Central memory CD8-positive, alpha-beta T cell (primary cell): ENCODE measurements at places on chromosomes 13 and 19.

- no peak overlapping the region for H3K27ac ChIP-seq
- no peak overlapping the region for H3K4me3 ChIP-seq
- no peak for DNase-seq
- H3K4me1 ChIP-seq: no peaks in the 10 kb centered on the region
- no peaks in the 10 kb centered on the region for H3K27me3 ChIP-seq
Measured at GRCh38 chr19:3528539-3529211, 10.3 kb upstream of the TEKTIP1 start.

DNA sequence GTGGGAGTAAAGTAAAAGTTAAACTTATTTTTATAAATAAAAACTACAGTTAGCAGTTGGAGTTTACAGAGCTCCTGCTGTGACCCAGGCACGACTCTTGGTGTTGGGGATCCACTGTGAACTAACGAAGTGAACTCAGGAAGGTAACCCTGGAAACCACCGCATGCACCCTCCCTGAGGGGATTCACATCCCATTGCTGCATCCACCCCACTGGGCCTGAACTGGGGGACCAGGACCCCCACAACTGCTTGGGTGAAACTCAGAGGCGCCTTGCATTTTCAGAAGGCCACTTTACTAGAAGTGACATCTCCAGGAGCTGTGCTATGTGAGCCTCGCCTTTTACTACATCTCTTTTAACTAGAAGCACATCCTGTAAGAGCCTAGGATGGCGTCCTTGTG is 166.4 kb downstream of the TEX29 start:
- no peak overlapping the region for H3K4me3 ChIP-seq
- no peak for DNase-seq
- no peaks in the 10 kb centered on the region for H3K4me1 ChIP-seq
- no peaks in the 10 kb centered on the region for H3K36me3 ChIP-seq

- no peaks in the 10 kb centered on the region for H3K27me3 ChIP-seq
- H3K27ac ChIP-seq: no peak overlapping the region
- no peaks in the 10 kb centered on the region for H3K4me1 ChIP-seq
- no peaks in the 10 kb centered on the region for H3K36me3 ChIP-seq
- H3K4me3 ChIP-seq: no peak overlapping the region
- no peak for DNase-seq
Measured at GRCh38 chr13:96822895-96823294, 171.4 kb downstream of the OXGR1 start.

- H3K27me3 ChIP-seq: peaks cover 9% of the 10 kb centered on the region
- H3K4me3 ChIP-seq: no peak overlapping the region
- DNase-seq: no peak
- peaks cover 9% of the 10 kb centered on the region for H3K4me1 ChIP-seq
Measured at GRCh38 chr13:46982856-46983582, 86.2 kb upstream of the HTR2A start.

DNA sequence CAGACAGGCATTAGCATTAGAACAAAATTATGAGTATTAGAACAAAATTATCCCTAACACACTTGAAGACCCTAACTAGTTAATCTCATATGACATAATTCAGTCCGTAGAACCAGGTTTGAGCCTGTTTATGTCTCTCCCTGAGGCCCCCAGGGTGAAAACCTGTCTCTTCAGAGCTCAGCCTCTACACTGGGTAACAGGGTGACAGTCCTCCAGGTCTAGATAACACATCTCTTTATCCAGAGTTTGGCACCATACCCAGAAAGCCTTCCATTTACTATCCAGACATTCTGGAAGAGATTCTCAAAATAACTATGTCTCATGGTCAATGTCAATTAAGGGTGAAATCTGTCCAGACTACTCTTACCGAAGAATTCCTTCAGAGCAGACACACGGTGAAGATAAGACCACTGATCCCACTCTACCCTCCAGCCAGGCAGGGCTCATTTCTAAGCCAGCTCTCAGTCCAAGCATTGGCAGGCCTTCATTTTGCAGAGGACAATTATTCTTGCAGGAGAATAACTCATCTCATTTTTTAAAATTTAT is 1195.3 kb downstream of the EFNB2 start:
- H3K27ac ChIP-seq: no peak overlapping the region
- no peak for DNase-seq
- no peaks in the 10 kb centered on the region for H3K4me1 ChIP-seq
- no peak overlapping the region for H3K4me3 ChIP-seq
- no peaks in the 10 kb centered on the region for H3K27me3 ChIP-seq
- H3K36me3 ChIP-seq: no peaks in the 10 kb centered on the region
